Naive thymus-derived CD4-positive, alpha-beta T cell (primary cell): ENCODE measurements at places on chromosomes 16 and 17.

DNA sequence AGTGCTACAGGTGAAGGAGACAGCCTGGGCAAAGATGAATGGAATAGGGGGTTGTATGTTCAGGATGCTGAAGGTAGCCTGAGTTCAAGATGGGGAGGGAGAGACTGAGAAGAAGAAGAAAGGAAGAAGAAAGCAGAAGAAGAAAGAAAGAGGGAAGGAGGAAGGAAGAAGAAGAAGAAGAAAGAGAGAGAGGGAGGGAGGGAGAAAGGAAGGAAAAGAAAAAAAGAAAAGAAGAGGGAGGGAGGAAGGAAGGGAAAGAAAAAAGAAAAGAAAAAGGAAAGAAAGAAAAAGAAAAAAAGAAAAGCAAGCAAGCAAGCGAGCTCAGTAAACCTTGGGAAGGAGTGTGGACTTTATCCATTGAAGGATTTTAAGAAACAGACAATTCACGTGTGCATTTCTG lies 7.8 kb downstream of the CCDC42 start:
- DNase-seq: no peak

GRCh38 chr17:32445497-32445896 lies 1.2 kb downstream of the PSMD11 start:
- no peak for DNase-seq

DNA sequence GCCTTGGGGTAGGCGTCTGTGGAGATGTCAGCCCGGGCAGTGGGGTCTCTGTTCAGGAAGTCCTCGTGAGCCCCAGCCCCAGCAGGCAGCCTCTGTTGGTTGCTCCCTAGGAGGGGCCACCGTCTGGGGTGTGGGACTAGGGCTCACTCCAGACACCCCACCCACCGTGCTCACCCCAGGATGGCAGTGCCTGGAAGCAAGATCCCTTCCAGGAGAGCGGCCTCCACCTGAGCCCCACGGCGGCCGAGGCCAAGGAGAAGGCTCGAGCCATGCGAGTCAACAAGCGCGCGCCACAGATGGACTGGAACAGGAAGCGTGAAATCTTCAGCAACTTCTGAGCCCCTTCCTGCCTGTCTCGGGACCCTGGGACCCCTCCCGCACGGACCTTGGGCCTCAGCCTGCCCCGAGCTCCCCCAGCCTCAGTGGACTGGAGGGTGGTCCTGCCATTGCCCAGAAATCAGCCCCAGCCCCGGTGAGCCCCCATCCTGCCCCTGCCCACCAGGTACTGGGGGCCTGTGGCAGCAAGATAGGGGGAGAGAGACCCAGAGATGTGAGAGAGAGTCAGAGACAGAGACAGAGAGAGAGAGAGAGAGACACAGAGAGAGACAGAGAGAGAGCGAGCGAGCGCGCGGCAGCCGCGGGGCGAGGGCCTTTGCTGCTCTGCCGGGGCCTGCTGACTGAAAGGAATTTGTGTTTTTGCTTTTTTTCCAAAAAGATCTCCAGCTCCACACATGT lies 9.8 kb downstream of the NTHL1 start:
- no peak for DNase-seq

GRCh38 chr16:49026566-49027181 lies 255.0 kb downstream of the CBLN1 start:
- no peak for DNase-seq

DNA sequence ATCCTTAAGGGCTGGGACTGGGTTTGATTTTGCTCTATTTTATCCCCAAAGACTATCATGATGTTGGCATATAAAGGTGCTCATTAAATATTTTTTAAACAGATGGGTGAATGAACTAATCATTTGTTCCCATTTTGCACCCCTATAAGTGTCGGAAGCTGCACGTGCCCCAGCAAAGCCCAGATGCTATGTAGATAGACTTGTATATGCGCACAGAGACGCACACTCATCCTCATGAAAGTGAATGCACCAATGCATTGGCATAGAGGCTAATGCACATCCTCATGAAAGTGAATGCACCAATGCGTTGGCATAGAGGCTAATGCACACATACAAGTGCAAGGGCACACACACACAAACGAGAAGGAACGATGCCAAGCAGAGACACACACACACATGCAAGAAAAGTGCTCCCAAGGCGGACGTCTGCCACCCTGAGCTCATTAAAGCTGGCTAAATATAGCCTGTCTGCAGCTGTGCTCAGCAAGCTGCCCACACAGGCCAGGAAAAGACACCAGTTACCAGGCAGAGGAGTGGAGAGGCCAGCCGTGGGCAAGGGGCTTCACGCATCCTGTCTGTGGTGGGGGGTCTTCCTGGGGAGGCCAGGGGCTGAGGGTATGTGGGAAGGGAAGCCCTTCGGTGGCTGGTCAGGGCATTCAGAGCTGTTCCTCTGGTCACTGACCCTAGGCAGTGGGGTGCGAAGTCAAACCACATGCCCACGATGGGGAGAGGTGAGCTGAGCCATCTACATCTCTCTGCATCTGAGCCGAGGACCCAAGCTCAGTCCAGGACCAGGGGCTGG lies 52.6 kb downstream of the PIMREG start:
- DNase-seq: no peak

DNA sequence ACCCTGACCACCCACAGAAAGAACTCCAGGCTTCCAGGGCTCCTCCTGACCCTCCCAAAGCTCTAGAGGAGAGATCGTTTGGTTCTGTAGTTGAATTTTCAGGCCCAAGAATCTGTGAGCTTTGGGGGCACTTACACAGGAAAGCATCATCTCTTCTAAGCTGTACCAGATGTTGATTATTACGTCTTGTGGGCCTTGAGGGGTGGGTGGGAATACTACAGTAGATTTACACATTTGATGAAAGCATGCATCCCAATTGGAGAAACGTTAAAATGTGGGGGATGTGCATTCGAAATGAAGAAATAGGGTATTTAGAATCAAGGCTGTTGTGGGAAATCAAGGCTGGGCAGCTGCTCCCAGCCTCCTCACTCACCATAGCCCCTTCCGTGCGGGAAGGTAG lies 61.9 kb downstream of the MGAT5B start:
- no peak for DNase-seq

DNA sequence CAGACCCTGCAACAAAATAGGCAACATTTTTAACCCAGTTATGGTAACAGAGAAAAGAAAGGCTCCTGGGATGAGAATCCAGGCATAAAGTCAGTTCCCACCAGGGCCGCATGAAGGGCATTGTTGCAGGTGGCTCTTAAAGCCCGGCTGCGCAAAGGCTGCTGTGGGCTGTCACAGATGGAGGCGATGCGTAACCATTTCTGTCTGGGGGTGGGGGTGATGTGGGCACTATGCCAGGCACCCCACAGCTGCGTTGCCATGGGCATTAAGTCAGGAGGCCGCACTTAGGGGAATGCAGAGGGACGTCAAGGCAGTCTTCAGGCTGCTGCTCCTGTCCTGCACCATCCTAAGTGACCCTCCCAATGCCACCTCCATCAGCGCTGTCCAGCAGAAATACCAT lies 228.4 kb downstream of the CPPED1 start:
- no peak for DNase-seq

GRCh38 chr16:79618692-79619050 lies 18.1 kb upstream of the MAF start:
- no peak for DNase-seq
